Fibroblast of lung (primary cell): ENCODE measurements at places on chromosomes 2 and 18. TPM values are rescaled to one million over a fixed set of nuclear protein-coding genes. Genes with fewer than 3 reads are reported as not detected.

- H3K4me3 ChIP-seq, result no peak overlapping the region
- H3K27me3 ChIP-seq, result no peaks in the 10 kb centered on the region
- H3K27ac ChIP-seq, result no peak overlapping the region
- DNase-seq, result no peak
- H3K4me1 ChIP-seq, result no peaks in the 10 kb centered on the region
- peaks cover 6% of the 10 kb centered on the region for H3K36me3 ChIP-seq
Measured at GRCh38 chr2:74048843-74049519, 64.3 kb downstream of the TET3 start.

DNA sequence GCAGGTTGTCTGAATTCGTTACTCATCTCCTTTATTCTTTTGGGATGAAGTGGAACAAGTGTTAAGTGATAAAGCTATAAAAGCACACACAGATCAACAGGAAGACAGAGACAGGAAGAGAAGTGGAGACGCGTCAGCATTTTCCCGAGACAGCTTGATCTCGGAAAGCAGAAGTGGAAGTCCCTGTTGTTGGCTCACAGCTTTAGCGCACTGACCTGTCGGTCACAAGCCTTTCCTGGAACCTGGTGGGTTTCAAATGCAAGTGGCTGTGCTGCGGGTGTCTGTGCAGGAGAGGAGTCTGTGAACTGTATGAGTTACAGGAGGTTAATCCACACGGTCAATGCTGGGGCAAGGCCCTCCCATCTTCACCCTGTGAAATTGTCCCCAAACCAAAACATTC, 116.6 kb upstream of the PELI1 start:
- H3K27ac ChIP-seq, result no peak overlapping the region
- peaks cover 6% of the 10 kb centered on the region for H3K4me1 ChIP-seq
- no peak for DNase-seq
- no peaks in the 10 kb centered on the region for H3K36me3 ChIP-seq

DNA sequence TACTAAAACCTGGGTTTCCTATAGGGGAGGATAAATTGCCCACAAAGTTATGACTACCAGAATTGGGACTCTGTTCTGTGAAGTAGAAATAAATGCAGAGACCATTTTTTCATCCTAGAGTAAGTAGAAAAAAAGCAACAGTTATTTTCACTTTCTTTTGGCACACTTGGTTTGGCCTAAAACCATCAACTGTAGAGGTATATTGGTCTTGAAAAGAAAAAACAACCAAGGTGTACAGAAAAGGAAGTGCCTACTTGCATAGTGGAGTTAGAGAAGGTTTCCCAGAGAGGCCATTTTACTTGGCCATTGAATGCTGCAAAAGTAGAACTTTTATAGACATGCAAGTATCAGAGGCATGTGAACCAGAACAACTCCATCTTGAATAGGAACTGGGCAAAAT, 89.4 kb upstream of the TACR1 start:
- no peak overlapping the region for H3K4me3 ChIP-seq
- no peak overlapping the region for H3K27ac ChIP-seq
- no peaks in the 10 kb centered on the region for H3K36me3 ChIP-seq
- H3K4me1 ChIP-seq, result peaks cover 2% of the 10 kb centered on the region

DNA sequence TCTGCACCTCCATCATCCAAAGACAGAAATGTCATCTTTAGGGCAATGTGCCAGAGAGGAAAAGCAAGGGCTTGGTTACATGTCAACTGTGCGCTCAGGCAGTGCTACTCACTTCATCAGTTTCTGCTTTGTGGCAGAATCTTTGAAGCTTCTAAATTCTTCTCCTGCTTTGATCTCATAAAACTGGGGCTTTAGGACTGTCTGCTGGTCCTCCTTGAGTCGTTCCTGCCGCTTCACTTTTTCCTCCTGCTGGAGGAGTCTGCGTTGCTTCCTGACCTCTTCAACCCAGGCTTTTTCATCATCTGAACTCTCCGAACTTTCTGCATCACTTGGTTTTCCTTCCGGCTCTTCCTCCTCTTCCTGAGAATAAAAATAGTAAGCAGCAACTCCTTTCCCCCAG, 100.8 kb downstream of the NOL10 start:
- DNase-seq, result no peak
- H3K4me1 ChIP-seq, result peaks cover 3% of the 10 kb centered on the region
- peaks cover 3% of the 10 kb centered on the region for H3K36me3 ChIP-seq
- H3K27me3 ChIP-seq, result no peaks in the 10 kb centered on the region

DNA sequence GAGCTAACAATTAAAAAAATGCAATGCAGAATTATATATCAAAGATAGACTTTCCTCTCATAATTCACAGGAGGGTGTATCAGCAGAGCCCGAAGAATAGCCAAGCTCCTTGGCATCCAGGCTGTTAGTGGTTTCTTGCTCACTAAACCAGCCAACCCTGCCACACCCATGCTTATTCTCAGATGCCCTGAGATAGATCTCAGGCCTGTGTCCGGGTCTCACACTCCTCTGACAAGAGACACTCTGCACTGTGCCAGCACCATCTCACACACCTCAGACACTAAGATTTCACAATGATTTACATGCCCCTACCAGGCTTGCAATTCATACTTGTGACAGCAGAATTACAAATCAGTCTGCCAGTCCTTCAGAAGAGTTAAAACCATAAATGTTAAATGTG, 64.5 kb downstream of the OSBPL1A start:
- DNase-seq, result no peak
- H3K27ac ChIP-seq, result no peak overlapping the region
- H3K4me1 ChIP-seq, result no peaks in the 10 kb centered on the region
- no peaks in the 10 kb centered on the region for H3K27me3 ChIP-seq

DNA sequence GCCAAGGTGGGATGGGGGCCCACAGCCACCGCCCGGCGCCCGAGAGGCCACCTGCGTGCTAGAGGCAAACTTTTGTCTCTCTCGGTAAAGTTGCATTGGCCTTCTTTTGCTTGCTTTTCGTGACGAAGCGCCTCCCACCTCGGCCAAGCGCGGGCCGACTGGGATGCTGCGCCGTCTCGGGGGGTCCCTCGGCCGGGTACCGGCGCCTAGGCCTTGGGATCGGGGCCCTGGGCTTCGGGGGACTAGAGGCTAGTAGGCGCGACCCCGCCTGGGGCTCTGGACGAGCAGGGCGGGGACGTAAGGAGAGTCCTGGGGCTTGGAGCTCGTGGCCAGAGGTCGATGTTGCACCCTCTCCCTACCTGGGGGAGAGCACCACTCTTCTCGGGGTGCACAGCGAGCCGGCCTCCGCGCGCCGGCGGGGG, 545 bp downstream of the GLI2 start:
- H3K27me3 ChIP-seq, result no peaks in the 10 kb centered on the region
- H3K36me3 ChIP-seq, result no peaks in the 10 kb centered on the region

GRCh38 chr18:986552-986951, 81.9 kb downstream of the ADCYAP1 start:
- H3K4me1 ChIP-seq, result no peaks in the 10 kb centered on the region
- H3K27ac ChIP-seq, result no peak overlapping the region
- H3K27me3 ChIP-seq, result no peaks in the 10 kb centered on the region
- no peak overlapping the region for H3K4me3 ChIP-seq

DNA sequence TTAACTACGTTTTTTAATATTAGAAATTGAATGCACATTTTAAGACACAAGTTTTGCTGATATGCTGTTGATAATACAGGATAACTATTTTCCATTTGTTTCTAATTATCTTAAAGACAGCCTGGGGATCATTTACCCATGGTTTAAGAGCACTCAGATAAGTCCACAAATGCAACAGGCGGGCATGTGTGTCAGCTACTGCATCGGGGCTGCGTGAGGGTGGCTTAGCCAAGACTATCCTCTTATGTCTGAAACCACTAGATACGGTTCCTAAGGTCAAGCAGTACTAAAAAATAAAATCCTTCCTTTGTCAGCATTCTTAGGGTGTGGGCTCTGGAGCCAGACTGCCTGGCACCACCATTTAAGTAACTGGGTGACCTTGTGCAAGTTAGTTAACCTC, 254.8 kb downstream of the SATB2 start:
- no peaks in the 10 kb centered on the region for H3K4me1 ChIP-seq
- no peaks in the 10 kb centered on the region for H3K36me3 ChIP-seq
- DNase-seq, result no peak
- H3K27me3 ChIP-seq, result no peaks in the 10 kb centered on the region

DNA sequence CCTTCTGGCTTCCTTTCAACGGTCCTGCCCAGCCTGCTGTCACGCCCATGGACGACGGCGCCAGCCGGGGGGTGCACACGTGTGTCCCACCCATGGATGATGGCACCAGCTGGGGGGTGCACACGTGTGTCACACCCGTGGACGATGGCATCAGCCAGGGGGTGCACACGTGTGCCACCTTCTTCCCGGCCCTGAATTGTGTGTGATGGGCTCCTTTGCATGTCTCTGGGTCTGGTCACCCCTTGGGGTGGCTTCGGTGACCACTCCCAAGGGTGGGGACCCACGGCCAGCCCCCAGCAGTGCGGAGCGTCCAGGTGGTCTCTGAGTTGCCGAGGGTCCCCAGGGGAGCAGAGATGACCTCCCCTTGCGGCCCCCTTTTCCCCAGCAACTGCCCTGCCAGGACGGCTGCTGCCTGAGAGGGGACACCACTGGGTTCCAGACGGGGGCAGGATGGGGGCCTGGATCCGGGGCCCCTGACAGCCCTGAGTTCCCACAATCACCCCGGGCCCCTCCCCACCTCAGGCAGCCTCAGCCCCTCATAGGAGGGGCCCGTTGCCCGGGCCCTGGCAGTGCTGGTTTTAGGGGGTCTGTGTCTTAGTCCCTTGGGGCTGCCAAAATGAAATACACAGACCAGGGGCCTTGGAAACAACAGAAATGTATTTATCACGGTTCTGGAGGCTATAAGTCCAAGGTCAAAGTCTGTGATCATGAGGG, 9.4 kb downstream of the NEU4 start:
- DNase-seq, result no peak
- H3K27ac ChIP-seq, result no peak overlapping the region
- H3K27me3 ChIP-seq, result no peaks in the 10 kb centered on the region
- no peaks in the 10 kb centered on the region for H3K36me3 ChIP-seq

DNA sequence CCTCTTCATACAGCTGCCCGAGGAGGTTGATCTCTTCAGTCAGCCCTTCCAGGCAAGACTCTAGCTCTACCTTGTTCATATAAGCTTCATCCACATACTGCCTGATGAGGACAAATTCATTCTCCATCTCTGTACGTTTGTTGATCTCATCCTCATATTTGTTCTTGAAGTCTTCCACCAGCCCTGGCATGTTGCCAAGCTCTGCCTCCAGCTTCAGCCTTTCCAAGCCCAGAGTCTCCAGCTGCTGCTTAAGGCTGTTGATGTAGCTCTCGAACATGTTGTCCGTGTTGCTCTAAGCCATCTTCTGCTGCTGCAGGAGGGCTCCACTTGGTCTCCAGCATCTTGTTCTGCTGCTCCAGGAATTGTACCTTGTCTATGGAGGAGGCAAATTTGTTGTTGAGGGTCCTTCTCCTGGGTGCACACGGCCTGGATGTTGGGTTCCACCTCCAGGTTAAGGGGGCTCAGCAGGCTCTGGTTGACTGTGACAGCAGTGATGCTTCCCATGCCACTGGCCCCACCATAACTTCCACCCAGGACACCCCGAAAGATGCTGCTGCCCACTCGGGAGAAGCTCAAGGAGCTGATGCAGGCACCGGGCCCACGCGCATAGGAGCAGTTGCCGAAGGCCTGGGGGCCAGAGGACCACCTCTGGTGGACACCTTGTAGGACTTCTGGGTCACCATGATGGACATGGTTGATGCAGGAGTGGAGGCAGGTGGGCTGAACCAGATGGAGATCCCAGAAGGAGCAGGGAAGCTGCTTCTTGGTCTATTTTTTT, 30.3 kb downstream of the ICA1L start:
- no peaks in the 10 kb centered on the region for H3K27me3 ChIP-seq
- no peaks in the 10 kb centered on the region for H3K4me1 ChIP-seq
- DNase-seq, result no peak
- H3K27ac ChIP-seq, result no peak overlapping the region
- no peaks in the 10 kb centered on the region for H3K36me3 ChIP-seq

Gene ANKRD53
- 0.26 and 1.3 TPM in 2 replicates for total RNA-seq

Gene CD28
- total RNA-seq, result not detected in 2 replicates

Gene IL1A
- 0.17 and 0.26 TPM in 2 replicates for total RNA-seq

Gene IMMT
- total RNA-seq, result 37.5 and 47.1 TPM in 2 replicates

Gene RAB6C
- total RNA-seq, result not detected in 2 replicates

Gene FZD7
- 24.7 and 39.1 TPM in 2 replicates for total RNA-seq
